Diencephalon (tissue), 1 donor: ENCODE measurements at places on chromosomes 1 and 21. TPM values are rescaled to one million over a fixed set of nuclear protein-coding genes. Genes with fewer than 3 reads are reported as not detected.

The KCNH1 gene
- total RNA-seq = 12.5 TPM

The RAP1GAP gene
- total RNA-seq = 47.1 TPM

The AKR7A2 gene
- 38.3 TPM for total RNA-seq

The HTR6 gene
- 0.92 TPM for total RNA-seq

The DISP1 gene
- total RNA-seq = 8.5 TPM

The MATN1 gene
- 0.46 TPM for total RNA-seq

The CATSPERE gene
- 4.2 TPM for total RNA-seq

The FCRL5 gene
- total RNA-seq = not detected
